ENCODE measurements at places on chromosomes 2 and 18.

DNA sequence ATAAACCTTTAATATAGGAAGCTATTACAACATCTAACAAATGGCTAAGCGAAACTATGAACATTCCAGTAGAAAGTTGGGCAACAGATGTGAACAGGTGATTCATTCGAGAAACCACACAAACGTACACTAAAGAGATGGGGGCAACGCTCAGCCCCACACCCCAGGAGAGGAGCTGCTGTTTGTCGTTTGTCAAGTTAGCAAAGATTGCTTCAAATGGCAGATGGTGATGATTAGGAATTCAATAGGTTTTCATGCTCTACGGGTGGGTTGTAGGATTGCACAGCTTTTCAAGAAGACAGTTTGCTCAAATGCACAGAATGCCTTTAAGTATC is 154.7 kb upstream of the HDAC4 start:
- no peak for DNase-seq

DNA sequence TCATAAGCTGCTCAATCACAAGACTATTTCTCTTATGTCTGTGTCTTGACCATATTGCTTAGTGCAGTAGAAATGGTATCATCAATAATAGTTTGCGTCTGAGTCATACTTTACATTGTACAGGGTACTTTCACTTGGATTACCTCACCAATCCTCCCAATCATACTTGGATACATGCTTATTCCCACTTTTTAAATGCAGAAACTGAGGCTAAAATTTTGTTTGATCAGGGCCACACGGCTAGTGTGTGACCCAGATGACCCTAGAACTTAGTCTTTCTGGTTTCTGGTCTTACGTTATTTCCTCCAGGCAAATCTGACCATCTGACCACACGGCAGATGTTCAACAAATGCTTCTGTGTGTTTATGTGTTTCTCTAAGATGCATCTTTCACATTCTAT is 23.8 kb upstream of the CCL20 start:
- no peak for DNase-seq

DNA sequence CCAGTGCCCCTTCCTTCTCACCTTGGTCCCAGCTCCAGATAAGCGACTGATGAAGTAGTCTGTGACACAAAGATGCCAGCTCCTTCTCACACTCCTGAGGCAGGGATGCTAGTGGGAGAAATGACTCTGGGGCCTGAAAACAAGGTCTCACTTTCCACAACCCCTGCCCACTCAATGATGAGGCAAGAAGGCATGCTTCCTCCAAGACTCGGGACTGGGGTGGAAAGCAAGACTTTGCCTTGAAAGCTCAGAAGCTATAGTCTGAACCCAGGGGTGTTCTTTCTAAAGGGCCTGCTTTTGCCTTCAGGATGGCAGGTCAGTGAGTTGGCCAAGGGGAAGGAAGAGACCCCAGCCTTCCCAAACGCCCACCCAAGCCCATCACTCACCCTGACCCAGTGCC is 1.4 kb downstream of the CCDC142 start:
- DNase-seq = no peak

DNA sequence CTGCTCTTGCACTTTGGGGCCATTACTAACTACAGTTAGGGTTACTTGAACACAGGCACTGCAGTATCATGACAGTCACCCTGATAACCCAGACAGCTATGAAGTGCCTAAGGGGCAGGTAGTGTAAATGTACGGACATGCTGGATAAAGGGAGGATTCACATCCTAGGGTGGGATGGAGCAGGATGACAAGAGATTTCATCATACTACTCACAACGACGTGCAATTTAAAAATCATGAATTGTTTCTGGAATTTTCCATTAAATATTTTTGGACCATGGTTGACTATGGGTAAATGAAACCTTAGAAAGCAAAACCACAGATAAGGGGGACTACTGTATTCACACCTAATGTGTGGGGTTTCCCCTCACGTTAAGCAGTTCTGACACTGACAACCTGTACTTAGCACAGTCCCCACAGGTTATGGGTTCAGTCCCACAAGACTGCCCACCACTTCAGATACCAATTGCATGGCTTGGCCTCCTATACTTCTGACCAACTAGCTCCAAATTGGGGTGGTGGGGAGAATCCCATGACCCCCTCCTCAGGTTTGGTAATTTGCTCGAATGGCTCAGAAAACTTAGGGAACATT is 75.8 kb downstream of the NAT8 start:
- no peak for DNase-seq

GRCh38 chr2:143482771-143483170 is 353.6 kb downstream of the ARHGAP15 start:
- DNase-seq = no peak

DNA sequence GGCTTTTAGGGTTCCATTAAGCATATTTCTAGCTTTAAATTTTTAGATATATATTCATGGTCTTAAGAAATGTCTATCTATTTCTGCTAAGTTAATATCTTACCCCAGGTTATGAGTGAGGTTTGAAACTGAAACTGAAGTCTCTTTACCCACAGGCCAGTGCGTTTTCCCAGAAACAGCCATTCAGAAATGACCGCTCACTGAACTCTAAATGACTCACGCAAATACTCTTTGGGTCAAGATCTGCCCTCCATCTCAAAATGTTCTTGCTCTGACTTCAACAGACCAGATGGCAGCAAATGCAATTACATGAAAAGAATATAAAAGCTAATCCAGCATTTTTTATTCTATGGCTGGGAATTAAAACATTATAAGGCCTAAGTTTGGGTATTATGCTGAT is 315.2 kb downstream of the TDRD15 start:
- DNase-seq = no peak

DNA sequence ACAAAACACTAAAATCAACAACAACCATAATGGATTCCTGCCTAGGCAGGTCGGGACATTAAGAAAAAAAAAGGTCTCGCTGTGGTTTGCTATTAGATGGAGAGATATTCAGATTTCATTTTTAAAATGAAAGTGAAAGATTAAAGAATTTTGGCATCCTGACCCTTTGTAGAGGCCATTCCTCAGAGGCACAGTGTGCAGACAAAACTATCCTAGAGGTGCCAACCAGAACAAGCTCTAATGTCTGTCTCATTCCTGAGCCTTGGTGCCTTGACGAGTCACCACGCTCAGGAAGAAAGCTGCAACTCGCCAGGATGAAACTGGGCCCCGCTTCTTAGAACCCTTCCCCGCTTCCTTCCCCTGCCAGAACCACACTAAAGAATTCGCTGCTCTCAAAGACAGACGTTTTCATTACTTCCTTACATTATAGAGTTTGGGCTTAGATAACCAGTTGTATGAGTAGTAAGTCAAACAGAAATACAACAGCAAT is 156.0 kb downstream of the TGIF1 start:
- DNase-seq = peak; percentile 49

DNA sequence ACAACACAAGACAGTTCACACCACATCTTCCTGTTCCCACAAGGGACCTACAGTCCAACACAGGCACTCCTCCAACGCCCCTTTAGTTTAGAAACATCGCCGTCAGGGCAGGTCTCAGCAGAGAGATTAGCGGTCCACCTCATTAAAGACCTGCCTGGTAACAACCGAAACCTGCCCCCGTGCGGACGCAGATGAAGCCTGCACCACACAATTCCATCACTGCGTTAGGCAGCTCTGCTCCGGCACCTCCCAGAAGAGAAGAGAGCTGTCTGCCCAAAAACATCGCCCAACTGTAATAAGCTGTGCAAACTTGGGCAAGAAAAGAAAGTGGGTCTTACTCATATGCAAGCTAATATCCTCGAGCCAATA is 32.7 kb downstream of the ZNF516 start:
- DNase-seq = no peak

DNA sequence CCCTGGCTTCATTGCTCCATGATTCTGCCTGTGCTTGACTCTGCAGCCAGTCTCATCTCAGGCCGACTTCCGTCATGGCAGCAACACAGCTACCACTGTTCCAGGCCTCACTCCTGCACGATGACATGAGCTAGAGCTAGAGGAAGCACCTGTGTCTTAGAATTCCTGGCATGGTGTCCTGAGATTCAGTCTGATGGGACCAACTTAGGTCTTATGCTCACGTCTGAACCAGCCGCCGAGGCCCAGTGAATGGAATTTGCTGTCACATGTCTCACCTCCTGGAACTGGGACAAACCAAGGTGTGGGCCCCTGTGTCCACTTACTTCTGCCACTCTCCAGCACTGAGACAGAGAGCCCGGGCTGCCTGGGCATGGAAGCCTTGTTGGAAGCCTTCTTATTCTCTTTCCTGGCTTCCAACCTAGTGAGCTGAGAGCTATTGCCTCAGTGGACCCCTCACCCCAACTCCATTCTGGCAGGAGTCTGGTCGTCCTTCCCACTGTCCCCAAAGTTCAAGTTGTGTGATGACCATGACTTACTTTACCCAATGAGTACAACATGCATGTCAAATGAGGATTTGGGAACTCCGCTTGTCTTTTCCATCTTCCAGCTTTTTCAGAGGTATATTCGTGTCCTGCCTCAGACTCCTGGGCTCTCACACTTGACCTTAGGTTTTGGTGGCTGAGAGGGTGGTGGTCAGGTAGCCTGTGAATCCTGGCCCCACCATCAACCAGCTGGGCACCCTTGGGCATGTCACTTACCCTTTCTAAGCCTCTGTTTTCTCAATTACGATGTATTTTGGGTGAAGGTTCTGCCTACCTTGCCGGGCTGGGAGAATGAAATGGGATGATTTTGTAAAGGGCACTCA is 39.1 kb upstream of the HS6ST1 start:
- no peak for DNase-seq

DNA sequence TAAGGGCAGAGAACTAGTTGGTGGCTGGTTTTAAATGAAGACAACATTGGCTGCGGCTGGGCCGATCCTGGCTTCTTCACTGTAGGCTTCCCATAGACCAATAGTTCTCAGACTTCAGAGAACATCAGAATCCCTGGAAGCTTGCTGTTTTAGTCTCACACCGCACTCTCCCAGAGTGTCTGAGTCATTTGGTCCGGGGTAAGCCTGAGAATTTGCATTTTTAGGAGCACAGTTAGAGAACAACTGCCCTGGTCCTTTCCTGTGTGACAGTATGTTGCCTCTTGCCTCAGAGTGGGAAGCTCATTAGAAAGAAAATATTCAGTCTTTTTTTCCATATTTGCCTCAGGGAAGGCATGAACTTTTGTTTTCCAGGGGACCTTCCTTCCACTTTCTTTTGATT is 137.1 kb upstream of the GAREM1 start:
- DNase-seq = no peak

DNA sequence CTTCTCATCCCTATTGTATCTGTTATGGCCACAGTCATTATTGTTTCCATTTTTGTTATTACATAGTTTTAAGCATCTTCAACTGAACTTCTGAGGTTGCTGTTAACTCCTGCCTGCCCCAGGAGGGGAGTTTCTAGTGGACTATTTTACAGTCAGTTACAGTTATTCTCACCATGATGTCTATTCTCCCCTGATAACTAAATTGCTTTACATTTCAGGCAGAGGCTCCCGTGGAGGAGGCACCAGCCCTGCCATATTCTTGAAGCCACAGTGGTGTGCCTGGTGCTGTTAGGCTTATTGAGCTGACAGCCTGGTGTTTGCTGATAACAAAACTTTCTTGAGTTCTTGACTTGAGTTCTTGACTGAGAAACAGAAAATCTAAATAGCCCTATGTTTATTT is 256.4 kb downstream of the TFCP2L1 start:
- no peak for DNase-seq

- no peak for DNase-seq
Measured at GRCh38 chr2:7094231-7094741, 177.1 kb downstream of the RNF144A start.

DNA sequence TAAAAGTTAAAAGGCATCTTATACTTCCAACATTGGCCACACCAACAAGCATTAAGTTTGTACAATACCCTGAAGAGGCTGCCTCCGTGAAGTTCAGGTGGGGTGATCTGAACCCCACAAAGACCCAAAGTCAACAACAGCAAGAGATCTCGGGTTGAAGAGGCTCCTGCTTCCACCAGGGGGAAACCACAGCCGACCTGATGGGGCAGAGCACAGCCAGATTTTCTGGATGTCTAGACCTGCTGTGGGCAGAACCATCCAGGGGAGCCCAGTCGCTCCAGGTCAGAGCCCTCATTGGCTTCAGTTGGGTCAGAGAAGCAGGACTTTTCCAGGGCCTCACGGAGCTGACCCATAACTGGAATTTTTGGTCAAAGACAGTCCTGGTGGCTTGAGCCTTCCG is 66.5 kb upstream of the ACKR3 start:
- DNase-seq = no peak

DNA sequence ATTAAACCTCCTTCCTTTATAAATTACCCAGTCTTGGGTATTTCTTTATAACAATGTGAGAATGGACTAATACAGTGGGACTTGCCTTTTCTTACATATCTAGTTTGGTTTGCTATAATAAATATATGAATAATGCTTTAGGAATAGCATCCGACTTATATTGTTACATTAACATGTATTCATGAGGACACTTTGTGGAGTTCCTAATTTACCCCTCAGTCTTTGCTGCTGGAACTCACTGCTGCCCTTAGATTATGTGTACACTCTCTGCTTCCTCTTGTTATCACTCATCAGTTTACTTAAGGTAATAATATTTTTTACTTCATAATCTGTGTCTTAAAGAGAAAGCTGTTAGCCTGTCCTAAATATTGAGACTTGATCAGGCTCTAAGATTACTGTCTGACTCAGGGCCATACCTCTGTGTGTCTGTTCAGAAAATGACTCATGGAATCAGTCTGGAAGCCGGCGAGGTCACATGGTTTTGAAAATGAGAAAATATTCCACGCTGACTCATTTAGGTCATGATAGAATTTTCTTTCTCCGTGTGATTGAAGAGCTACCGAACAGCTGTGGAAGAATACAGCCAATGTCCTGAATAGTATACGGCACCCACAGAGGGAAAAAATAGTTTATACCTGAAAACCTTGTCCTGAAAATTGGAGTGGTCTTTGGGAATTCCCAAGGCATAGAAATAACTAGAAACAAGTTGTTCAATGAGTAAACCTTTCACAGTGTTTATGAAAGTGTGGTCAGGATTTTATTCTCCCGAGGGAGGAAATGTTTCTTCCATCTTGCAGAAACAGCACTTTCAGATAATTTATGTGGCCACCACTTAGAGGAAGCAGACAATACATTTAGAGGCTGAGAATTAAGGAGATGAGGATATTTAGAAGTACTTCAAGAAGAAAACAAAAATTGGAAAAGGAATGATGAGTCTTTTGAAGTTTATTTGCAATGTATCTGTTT is 156.4 kb downstream of the DSEL start:
- no peak for DNase-seq

All from CD4-positive, alpha-beta T cell treated with Interleukin-1 beta for 1 hour (primary cell).